Right atrium auricular region (tissue), 2 donors: ENCODE measurements at places on chromosomes 4 and X.

- no peak for DNase-seq
These were observed 82.6 kb downstream of the TSPAN7 start for GRCh38 chrX:38643903-38644302.

- no peak for DNase-seq
These were observed 7.5 kb downstream of the TLR10 start for GRCh38 chr4:38775326-38775725.

GRCh38 chr4:57220172-57220571 is 110.0 kb upstream of the IGFBP7 start:
- DNase-seq: no peak

DNA sequence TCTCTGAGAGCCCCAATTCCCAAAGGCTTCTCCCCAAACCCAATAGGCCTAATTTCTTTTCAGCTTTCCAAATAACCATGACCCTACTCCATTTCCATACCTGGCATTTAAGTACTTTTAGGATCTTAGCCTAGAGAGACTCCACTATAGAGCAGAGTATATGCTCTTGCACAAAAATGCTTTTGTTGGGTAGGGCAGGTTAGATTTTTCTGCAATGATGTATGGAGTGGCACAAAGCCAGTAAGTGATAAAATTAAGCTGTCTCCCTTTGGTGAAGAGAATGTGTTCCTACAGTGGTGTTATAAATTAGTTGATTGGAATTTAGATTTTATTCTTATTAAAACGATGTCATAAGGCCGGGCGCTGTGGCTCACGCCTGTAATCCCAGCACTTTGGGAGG is 124.9 kb downstream of the INPP4B start:
- no peak for DNase-seq

DNA sequence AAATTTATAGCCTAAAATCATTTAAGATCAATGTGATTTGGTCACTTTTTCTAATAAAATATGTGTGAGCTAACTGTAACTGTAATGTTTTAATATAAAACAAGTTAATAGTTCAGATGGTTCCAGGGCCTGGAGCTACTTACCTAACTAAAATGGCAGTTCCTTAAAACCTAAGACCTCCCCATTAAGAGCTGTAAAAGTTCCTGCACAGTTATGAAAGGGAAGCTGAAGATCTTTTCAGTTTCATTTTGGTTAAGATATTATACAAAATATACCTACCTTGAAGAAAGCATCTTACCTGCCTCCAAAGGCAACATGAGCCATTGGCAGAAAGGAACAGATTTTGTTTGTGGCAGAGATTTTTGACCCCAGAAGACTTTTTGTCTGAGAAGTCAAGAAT is 30.1 kb downstream of the HPF1 start:
- no peak for DNase-seq

DNA sequence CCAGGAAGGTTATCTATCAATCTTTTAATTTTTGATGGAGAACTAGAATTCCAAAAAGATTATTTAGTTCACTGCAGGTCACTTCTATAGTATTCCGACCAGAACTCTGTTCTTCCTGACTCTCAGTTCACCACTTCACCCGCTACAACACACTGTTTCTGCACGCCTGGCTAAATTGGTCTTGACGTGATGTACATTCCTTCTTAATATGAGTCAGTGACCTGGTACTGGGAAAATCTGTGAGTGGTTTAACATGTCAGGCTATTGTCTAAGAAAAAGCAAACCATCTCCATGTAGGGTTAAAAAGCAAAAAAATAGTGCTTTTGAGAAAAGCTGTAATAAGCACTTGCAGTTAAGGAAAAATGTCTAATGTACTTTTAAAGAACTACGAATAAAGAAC is 120.4 kb downstream of the NDST3 start:
- no peak for DNase-seq

- DNase-seq: no peak
These were observed 55.2 kb downstream of the TBC1D14 start for GRCh38 chr4:6964858-6965257.

DNA sequence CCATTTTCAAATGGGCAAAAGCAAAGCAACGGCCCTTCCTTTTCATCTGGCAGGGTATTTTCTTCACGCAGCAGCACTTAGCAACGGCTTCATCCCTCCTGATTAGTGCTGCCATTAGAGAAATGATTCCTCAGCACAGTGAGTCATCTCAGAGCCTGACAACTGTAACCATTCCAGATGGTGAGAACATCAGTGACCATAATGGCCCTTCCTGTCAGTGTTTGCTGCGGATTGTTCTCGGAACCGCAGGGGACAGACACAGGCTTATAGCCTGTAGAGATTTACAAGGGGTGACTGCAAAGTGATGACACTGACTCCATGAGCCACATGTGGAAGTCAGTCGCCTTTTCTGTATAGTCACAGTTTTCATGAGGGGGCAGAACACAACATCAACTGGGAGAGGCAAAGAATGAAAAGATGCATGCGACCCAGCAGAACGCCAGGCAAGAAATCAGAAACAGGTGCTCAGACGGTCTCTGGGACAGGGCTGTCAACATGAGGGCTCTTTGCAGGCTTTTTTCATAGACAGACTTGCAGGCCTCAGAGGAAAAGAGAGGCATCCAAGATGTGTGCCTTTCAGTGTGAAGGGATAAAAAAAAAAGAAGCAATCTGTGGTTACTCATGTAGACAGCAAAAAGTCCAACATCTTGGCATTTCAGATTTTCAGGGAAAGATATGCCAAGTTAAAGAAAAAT is 69.9 kb upstream of the FBXW7 start:
- no peak for DNase-seq

DNA sequence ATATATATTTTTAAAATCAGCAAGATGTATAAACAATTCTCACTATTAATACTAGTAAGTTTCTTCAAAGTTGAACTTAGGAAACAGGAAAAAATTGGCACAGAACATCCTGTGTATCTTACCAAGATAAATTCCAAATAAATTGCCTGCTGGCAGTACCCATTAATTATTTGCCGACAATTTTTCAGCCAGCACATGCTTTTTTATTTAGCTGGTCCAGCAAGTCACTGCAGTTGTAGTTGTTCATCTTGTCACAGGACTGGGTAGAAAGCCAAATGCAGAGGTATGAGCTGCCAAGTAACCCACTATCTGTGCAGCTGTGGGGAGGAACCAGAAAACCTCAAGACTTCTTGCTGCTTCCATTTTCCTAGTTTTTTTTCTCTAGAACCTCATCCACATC is 113.4 kb downstream of the PACRGL start:
- DNase-seq: no peak

- no peak for DNase-seq
These were observed 36.7 kb upstream of the KLHL13 start for GRCh38 chrX:118153270-118153669.

DNA sequence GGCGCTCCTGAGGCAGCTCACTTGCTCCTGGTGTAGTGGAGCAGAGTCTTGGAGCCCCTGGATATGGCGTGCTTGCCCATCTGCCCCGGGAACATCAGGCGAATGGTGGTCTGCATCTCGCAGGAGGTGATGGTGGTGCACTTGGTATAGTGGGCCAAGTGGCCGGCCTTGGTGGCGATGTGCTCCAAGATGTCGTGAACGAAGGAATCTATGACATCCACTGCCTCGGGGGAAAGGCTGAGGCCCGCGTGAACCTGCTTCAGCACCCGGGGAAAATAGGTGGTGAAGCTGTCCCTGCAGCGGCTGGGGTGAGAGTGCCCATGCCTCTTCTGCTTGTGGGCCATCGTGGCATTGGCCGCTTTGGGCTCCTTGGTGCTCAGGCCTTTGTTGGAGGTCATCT is 58.1 kb upstream of the TMSB15B start:
- no peak for DNase-seq

- no peak for DNase-seq
These were observed 21.1 kb upstream of the PIGA start for GRCh38 chrX:15356444-15356843.

- no peak for DNase-seq
These were observed 145.5 kb upstream of the NPY2R start for GRCh38 chr4:155062948-155063347.

DNA sequence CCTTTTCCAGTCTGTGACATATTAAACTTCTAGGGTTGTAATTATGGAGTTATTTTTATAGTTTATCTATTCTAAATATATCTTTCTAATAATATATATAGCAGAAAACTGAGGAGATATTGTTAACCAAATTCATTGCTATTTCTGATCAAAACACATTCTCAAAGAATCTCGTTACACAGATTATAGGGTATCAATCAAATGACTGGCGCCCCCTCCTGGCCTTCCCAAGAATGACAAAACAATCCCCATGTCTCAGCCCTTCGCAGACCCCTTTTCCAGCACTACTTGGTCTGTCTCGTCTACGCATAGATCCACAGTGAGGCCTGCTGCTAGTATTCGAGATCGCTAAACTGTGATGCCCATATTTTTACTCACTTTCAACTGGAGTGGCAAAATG is 209.3 kb downstream of the GPC3 start:
- no peak for DNase-seq

DNA sequence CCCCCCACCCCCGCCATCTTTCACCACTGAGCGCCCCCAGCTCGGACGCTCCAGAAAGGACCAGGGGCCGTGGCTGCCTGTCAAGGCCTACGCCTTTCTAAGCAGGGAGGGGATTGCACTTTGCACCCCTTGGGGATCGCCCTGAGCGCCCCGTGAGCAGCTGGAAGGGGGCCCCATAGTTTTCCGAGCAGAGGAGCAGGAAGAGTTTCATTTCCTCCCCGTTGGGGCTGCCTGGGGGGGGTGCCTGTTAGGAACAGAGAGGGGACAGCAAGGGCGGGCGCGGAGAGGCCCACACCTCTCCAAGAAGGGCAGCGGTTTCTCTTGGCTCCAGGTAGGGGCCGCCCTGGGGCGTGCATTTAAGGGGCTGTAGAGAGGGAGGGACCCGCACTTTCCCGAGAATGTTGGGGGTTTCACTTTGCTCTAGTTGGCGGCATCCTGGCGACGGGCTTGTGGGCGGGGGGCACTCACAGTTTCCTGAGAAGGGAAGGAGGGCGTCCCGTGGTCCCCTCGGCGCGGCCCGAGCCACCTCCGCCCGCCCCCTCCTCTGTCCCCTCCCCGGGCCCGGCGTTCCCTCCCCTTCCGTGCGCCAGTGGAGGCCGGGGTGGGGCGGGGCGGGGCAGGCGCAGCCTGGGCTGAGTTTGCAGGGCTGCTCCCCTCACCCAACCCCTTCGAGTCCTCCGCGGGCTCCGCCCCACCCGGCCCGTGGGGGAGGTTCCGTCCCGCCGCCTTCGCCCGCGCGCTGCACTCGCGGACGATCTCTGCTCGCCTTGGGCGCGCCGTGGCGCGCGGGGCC is 82.3 kb upstream of the CD99 start:
- peak; percentile 64 for DNase-seq

GRCh38 chrX:108437349-108438109 is 693 bp downstream of the COL4A6 start:
- DNase-seq: no peak

DNA sequence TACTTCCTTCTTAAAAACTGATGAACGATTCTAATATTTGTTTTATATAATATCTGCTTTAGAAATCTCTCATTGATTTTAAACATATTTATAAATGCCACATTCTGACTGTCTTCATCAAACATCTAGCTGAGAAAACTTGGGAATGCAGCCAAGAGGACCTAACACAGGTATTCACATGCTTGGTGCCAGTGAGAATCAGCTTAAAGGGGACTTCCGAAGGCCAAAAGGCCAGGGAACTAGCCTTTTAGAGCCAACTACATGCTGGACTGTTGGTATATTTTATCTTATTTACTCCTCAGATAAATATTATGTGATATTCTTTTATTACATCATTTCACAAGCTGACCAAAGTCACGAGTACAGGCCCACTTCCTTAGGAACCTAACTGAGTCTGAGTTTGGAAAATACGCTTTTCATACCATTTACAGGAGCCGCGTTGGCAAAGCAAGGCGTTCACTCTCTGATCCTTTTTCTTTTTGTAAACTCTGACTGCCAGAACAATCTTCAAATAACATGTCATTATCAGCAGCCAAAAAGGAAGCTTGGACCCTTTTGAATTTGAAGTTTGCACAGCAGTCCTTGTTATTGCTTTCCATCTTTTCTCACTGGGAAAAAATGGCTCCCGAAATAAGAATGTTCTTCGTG is 41.1 kb upstream of the PDLIM3 start:
- DNase-seq: no peak

- no peak for DNase-seq
These were observed 2.4 kb upstream of the PCDH10 start for GRCh38 chr4:133146574-133147241.

GRCh38 chr4:123433976-123434375 is 37.4 kb downstream of the SPRY1 start:
- no peak for DNase-seq

DNA sequence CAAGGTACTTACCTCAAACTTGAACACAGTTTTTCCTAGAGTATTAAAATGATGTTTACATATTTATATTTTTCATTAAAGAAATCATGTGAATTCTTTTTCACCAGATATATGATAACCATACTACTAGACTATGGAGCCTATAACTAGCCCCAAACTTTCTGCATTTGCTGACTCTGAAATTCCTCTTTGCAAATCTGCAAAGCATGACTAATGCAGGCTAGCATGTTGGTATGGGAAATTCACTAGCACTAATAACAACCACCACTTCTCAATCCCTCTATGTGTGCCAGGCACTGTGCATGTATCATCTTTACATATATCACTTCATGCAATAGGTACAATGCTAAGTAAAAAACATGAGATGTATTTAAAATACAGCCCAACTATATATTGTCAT is 51.1 kb downstream of the SLC10A7 start:
- no peak for DNase-seq

- no peak for DNase-seq
These were observed 20.0 kb downstream of the KLB start for GRCh38 chr4:39426728-39427127.

DNA sequence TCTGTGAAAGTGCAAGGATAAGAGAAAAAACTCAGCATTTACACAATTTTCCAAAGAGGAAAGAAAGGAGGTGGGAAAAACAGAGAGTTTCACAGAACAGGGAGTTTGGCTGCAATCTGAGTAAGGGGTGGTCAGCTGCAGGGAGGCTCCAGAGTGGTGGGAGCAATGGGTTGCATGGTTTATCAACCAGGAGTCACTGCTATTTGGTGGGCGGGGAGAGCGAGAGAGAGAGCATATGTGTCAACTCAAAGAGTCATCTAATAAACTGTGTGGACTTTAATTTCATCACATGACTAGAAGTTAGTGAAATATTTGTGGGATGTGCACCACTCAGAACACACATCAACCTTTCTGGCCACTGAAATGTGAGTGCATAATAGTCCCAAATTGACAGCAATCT is 94.6 kb downstream of the FAM13A start:
- no peak for DNase-seq

DNA sequence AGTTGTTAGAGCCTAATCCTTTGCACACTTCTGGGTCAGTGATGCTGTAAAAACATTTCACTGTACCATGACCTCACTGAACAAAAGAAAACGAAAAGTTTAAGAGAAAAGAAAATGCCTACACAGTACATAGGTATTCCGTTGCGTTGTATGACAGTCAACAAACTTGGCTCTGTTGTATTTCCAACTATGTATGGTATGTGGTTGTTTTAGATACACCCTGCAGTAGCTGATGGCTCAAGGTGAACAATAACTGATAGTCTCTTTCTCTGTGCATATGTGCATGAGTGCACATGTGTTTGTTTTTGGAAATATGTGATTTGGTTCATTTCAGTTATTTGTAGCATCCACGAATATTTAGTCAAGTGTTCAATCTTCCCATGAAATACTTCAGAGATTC is 176.0 kb downstream of the BMPR1B start:
- no peak for DNase-seq
